ENCODE measurements at places on chromosomes 3 and 15.

GRCh38 chr3:98395101-98395500, 4.6 kb downstream of the OR5K3 start:
- no peak overlapping the region for H3K4me3 ChIP-seq
- no peak for DNase-seq
- no peaks in the 10 kb centered on the region for H3K27me3 ChIP-seq
- H3K4me1 ChIP-seq, result no peaks in the 10 kb centered on the region

GRCh38 chr3:69149586-69149985, 27.2 kb upstream of the LMOD3 start:
- no peaks in the 10 kb centered on the region for H3K27me3 ChIP-seq
- no peak overlapping the region for H3K4me3 ChIP-seq
- no peak for DNase-seq
- no peaks in the 10 kb centered on the region for H3K36me3 ChIP-seq
- no peak overlapping the region for H3K27ac ChIP-seq
- no peaks in the 10 kb centered on the region for H3K4me1 ChIP-seq

- no peak overlapping the region for H3K4me3 ChIP-seq
- H3K27ac ChIP-seq, result no peak overlapping the region
- H3K36me3 ChIP-seq, result no peaks in the 10 kb centered on the region
- H3K4me1 ChIP-seq, result no peaks in the 10 kb centered on the region
- no peak for DNase-seq
- no peaks in the 10 kb centered on the region for H3K27me3 ChIP-seq
These were observed 6.4 kb downstream of the MED12L start for GRCh38 chr3:151091685-151092345.

DNA sequence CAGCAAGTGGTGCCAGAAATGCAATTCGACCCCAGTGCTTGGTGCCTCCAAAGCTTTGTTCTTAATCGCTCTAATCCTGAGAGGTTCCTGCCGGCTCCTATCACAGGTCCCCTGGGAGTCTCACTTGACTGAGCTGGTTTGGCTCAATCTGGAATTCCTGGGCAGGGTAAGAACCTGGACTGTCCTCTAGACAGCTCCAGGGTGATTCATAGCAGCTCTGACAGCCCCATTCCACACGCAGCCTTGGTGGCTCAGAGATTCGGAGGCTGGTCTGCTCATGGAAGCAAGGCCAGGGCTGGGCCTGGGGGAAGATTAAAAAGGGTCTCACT, 37.9 kb downstream of the MYO5C start:
- DNase-seq, result no peak
- no peaks in the 10 kb centered on the region for H3K27me3 ChIP-seq
- no peaks in the 10 kb centered on the region for H3K4me1 ChIP-seq
- no peak overlapping the region for H3K27ac ChIP-seq
- H3K36me3 ChIP-seq, result no peaks in the 10 kb centered on the region

- peaks cover 5% of the 10 kb centered on the region for H3K36me3 ChIP-seq
- peak overlapping the region; percentile 90 for H3K4me3 ChIP-seq
- DNase-seq, result peak; percentile 95
- peak overlapping the region; percentile 64 for H3K27ac ChIP-seq
- peaks cover 6% of the 10 kb centered on the region for H3K4me1 ChIP-seq
- no peaks in the 10 kb centered on the region for H3K27me3 ChIP-seq
These were observed 1.1 kb upstream of the EIF2B5 start for GRCh38 chr3:184133840-184134745.

DNA sequence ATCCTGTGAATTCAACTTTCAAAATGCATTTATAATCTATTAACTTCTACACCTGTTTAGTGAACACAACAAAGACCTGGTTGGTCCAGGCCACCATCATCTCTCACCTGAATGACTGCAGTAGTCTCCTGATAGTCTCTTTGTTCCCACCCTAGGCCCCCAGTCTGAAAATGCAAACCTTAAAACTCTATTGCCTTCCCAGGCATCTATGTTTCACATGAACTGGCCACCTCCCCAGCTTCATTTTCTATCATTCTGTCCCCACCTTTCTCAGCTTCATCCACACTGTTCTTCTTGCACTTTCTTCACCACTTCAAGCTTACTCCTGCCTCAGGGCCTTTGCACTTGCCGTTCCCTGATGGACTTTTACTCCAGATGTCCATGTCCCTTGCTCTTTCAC, 45.0 kb downstream of the CLSTN2 start:
- no peak for DNase-seq
- no peaks in the 10 kb centered on the region for H3K4me1 ChIP-seq
- H3K36me3 ChIP-seq, result no peaks in the 10 kb centered on the region
- no peaks in the 10 kb centered on the region for H3K27me3 ChIP-seq
- no peak overlapping the region for H3K4me3 ChIP-seq

GRCh38 chr15:39285071-39285470, 295.8 kb upstream of the THBS1 start:
- H3K27ac ChIP-seq, result no peak overlapping the region
- H3K4me1 ChIP-seq, result no peaks in the 10 kb centered on the region
- H3K36me3 ChIP-seq, result no peaks in the 10 kb centered on the region
- H3K27me3 ChIP-seq, result no peaks in the 10 kb centered on the region

Data from right lobe of liver (tissue), 6 donors.